ENCODE measurements at places on chromosomes 7 and 10.

- no peak for DNase-seq
Measured at GRCh38 chr10:8640878-8641277, 586.4 kb downstream of the GATA3 start.

GRCh38 chr10:130689743-130690626 lies 553.8 kb downstream of the GLRX3 start:
- no peak for DNase-seq

GRCh38 chr7:117572856-117573620 lies 93.2 kb downstream of the CFTR start:
- no peak for DNase-seq

GRCh38 chr10:99396471-99396870 lies 34.0 kb downstream of the GOT1 start:
- DNase-seq = no peak

DNA sequence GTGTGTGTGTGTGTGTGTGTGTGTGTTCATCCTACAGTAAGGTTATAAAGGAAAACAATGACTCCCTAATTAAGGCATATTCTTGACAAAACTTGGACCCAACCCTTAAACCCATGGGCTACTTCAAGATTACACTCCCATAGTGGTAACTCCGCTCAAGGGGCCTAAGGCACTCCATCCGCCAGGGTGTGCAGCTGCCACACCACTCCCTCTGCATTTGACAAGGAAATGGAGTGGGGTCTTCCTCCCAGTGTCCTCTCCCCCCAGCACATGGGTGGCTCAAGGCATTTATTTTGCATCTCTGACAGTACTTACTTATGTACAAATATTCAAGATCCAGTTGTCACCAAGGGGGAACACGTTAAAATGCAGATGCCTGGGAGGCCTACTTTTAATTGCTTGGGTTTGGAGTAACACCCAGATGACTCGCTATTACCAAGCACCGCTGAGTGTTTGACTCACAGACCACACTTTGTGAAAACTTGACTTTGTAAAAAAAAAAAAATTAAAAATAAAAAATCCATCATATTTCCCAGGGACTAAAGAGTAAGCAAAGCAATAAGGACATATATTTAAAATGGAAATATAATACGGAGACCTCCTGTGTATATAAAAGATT lies 53.0 kb upstream of the AGR3 start:
- no peak for DNase-seq

GRCh38 chr10:114401195-114401791 lies 3.0 kb downstream of the AFAP1L2 start:
- no peak for DNase-seq

- no peak for DNase-seq
Measured at GRCh38 chr10:71351628-71352319, 32.7 kb downstream of the SLC29A3 start.

GRCh38 chr10:72314263-72314662 lies 40.5 kb downstream of the DNAJB12 start:
- no peak for DNase-seq

DNA sequence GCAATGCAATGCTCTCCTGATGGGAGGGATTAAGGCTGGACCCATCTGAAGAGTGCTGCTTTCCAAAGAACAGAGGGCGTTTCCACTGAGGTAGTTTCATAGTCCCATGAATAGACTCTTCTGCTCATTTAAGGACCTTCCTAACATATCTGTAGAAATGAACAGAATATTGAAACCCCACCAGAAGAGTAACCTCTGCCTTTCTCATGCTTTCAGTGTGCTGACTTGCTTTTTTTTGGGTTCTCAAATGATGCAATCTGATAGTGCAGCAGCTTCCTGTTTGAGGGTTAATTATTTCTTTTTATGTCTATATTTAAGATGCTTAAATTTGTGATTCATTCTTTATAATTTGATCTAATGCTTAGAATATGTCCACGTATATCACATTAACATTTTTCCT lies 82.2 kb downstream of the GATA3 start:
- DNase-seq = no peak

GRCh38 chr7:104980440-104980839 lies 33.6 kb upstream of the KMT2E start:
- no peak for DNase-seq

DNA sequence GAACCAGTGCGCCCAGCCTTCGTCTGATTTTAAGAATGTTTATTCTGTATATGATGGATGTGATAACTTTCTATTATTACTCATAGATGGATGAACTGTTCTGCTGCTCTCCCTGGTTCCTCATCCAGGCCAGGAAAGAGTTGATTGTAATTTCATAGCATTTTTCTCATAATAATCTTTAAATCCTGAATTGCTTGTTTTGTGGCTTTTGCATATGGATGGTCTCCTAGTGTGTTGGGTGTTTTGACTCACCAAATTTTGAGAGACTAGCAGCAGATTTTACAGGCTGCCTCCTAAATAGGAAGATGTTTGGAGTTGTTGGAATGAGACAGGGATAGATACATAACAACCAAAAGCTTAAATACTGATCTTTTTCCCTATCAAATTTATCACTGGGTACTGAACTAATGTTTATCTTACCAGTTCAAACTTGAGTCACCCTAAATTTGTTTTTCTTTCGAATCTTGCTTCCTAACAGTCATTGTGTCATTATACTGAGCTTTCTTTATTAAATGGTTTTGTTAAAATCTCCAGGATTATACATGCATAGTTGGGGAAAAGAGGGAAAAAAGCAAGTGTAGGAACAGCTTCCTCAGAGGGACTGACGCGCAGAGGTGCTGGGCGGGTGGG lies 106.0 kb upstream of the GATA3 start:
- no peak for DNase-seq

DNA sequence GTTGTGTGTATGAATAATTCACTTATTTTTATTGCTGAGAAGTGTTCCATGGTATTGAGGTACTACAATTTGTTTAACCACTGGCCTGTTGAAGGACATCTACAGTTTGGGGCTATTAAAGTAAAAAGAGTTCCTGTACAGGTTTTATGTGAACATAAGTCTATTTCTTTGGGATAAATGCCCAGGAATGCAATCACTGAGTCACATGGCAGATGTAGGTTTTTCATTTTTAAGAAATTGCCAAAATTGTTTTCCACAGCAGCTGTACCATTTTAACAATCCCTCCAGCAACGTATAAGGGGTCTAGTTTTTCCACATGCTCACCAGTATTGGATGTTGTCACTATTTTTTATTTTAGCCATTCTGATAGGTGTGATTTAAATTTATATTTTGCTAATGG lies 243.9 kb downstream of the TNS3 start:
- no peak for DNase-seq

DNA sequence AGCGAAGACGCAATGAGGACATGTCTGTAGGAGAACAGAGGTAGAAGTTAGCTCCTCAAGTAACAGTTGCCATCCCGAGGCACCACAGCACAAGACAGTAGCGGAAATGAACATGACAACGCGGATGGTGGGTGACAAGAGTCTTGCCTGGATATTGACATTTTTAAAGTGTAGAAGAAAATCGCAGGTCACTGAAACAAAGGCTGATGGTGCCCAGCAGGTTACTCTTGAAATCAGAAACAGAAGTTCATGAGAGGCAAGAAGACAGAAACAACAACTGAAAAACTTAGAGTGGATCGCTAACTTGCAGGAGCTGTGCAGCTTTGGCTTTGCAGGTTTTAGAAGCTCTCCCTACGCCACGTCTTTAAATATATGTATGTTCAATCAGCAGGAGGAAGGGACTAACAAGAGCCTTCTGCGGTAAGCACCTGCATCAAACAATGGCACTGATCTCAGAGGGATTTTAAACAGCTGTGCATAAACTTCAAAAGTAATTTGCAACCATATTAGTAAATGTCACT lies 1.8 kb downstream of the PRKCQ start:
- DNase-seq = no peak

GRCh38 chr10:109895848-109896247 lies 27.5 kb downstream of the XPNPEP1 start:
- no peak for DNase-seq

DNA sequence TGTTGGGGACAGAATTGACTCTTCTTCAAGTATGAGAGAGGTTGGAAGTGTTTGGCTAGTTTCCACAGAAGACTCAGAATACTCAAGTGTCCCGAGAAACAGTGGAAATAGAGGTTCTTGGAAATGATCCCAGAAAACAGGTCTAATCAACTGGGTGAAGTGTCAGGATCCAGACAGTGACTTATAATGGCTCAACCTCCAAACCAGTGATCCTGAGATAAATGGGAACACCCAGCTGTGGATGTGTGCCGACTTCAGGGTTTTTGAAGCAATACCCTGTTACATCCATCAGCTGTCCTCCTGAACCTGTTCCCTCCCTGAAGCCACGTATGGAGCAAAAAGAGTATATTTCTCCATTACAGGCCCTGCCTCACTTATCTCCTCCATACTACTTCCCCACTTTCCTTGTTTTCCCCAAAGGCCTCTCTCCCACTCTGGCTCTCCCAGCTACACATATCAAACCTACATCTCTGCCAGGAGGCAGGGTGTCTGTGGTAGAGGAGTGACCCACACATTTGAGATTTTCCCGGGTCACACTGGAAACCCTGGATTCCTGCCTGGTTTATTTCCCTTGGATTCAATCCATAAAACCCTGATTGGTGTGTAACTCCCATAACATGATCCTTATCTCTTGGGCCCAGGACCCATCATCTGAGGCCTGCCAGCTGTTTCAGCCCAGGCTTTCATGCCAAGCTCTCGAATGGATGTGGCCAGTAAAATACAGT lies 17.6 kb upstream of the ELOVL3 start:
- DNase-seq = no peak

GRCh38 chr10:93199191-93199751 lies 125.6 kb downstream of the CYP26A1 start:
- no peak for DNase-seq

DNA sequence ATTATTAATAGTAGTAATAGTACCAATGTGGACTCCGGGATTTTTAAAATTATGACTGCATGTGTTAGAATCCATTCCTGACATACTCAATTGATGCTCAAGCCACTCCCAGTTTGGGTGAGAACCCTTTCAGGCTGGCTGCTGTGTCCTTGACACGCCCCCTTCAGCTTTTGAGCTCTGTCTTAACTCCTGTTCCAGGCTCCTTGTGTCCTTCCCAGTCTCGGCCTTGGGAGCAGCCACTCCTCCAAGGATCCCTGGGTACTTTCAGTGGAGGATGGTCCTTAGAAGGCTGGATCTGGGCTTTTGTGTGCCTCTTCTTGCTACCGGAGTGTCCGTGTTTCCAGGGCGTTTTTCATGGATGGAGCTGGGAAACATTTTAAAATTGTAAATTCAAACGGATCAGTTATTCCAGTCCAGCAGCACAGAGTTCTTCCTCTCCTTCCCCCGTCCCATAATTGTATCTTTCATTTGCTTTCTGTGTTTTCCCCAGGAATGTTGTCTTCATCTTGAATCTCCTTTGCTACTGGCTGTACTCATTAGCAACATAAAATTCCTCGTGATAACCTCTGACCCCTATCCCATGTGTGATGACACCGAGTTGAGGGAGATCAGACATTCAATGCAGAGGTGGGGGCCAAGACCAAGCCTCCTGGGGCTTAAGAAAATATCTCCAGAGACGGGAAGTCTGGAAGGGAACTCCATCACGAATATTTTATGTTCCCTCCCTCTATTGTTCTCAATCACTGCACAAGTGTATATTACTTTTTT lies 40.0 kb upstream of the PFKFB3 start:
- DNase-seq = no peak

GRCh38 chr7:2477447-2478398 lies 1.5 kb upstream of the GRIFIN start:
- DNase-seq = peak; percentile 85

GRCh38 chr10:10892290-10892875 lies 125.3 kb upstream of the CELF2 start:
- no peak for DNase-seq

DNA sequence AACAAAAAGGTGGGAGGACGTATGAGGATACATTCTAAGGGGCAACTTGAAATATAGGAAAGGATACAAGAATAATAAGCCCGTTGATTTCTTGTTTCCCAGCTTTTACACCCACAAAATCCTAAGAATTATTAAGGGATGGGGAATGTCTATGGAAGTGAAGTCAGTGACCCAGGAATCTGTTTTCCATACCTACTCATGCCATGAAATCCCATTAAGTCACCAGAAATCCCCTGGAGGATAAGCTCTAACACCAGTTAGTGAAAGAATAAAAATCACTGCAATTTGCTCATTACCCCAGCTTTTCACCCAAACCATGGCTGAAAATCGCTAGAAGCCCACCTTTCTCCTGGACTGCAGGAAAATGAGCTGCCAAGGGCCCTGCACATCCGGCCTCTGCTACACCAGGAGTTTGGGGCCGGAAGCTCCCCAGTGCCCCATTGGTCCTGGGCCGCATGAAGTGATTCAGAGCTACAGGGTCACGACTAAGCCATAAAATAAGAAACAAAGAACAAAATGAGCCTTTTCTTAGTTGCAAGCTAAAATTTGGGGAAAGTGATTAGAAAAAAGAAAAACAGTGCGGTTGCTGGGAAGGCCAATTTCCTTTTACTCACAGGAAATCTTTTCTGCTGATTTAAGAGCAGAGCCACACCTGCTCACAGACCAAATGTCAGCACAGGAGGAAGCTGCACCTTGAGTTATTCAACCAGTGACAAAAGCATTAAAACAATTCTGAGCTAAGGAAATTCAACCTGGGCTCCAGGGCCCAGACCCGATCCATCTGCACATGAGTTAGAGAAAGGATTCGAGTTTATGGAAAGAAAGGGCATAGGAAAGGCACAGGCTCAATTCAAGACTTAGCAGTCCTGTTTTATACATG lies 40.3 kb downstream of the HIPK2 start:
- no peak for DNase-seq

DNA sequence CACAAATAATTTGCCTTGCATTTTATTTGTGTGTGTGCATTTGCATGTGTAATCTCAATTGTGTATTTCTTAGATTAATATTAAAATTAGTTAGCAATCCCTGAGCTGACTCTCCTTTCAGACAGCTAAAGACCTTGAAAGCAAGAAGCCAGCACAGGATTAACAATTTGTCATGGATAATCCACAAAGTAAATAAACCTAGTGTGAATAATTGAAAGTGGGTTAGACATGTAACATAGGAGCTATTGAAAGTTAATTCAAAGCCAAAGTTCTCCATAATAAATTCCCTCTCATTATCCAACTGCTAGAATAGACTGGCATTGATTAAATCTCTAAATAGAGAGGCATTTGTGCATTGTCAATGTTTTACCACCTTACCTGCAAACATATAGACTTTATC lies 326.1 kb downstream of the PLXDC2 start:
- no peak for DNase-seq

GRCh38 chr7:15178065-15178464 lies 275.5 kb upstream of the DGKB start:
- no peak for DNase-seq

DNA sequence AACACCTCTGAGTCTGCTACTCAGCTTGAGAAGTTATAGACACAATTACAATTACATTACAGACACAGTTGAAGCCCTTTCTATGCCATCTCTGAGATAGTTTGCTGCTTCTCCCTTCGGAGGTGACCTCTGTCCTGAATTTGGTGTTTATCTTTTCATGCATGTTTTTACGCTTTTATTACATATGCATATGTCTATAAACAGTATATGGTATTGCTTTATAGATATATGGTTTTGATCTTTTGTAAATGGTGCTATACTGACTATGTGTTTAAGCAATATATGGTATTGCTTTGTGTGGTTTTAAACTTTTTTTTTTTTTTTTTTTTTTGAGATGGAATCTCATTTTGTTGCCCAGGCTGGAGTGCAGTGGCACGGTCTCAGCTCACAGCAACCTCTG lies 48.4 kb downstream of the HK1 start:
- DNase-seq = no peak
